ENCODE measurements at places on chromosomes 5 and 9.

GRCh38 chr9:109022873-109023272 is 9.6 kb upstream of the CTNNAL1 start:
- peak; percentile 53 for DNase-seq

- peak; percentile 49 for DNase-seq
Measured at GRCh38 chr5:157961896-157962590, 103.1 kb upstream of the CLINT1 start.

- no peak for DNase-seq
Measured at GRCh38 chr5:568809-569208, 43.3 kb upstream of the CEP72 start.

- no peak for DNase-seq
Measured at GRCh38 chr5:110542949-110543348, 183.5 kb downstream of the TMEM232 start.

DNA sequence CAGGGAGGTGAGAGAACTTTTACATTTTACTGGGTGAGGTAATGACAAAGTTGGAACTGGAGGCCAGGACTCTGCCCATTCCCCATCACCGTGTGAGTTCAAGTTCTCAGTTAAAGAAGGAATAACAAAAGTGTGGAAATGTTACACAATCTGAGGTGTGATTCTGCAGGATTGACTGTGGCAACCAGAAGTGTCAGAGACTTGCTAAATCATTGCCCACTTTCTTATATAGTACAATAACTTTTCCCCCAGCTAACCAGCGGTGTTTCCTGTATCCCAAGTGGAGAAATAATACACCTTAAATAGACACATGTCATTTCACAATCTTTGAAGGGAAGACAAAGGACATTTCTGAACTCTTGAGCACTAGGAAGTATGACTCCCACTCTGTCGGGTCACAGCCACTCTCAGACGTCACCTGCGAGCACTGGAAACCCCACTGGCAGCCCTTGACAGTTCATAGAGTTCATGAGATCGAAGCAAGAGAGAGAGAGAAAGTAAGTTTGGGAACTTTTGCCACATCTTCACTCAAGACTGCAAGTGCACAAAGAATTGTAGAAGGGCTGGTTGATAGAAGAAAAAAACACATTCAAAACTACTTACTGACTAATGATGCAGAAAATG is 28.4 kb downstream of the PAX5 start:
- DNase-seq: no peak

DNA sequence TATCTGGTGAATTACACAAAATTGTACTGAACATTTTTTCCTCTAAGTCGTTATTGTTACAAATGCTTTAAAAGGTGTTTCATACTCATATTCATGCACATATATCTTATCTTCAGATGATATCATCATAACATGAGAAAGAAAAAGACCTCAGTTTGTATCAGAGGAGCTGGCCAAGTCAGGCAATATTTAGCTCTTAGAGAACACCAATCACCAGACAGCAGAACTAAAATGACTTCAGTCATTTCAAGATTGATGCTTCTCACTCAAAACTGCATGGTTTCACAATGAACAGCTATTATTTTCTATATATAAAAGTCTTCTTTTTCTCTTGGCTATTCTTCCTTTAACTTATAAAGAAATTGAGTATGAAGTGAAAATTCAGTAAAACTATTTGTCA is 44.6 kb downstream of the TSSK1B start:
- DNase-seq: no peak

GRCh38 chr5:5755888-5756287 is 333.4 kb downstream of the ICE1 start:
- no peak for DNase-seq

- peak; percentile 62 for DNase-seq
Measured at GRCh38 chr9:126327714-126328185, 1.1 kb downstream of the MVB12B start.

GRCh38 chr5:19018822-19019221 is 969.2 kb downstream of the CDH18 start:
- no peak for DNase-seq

DNA sequence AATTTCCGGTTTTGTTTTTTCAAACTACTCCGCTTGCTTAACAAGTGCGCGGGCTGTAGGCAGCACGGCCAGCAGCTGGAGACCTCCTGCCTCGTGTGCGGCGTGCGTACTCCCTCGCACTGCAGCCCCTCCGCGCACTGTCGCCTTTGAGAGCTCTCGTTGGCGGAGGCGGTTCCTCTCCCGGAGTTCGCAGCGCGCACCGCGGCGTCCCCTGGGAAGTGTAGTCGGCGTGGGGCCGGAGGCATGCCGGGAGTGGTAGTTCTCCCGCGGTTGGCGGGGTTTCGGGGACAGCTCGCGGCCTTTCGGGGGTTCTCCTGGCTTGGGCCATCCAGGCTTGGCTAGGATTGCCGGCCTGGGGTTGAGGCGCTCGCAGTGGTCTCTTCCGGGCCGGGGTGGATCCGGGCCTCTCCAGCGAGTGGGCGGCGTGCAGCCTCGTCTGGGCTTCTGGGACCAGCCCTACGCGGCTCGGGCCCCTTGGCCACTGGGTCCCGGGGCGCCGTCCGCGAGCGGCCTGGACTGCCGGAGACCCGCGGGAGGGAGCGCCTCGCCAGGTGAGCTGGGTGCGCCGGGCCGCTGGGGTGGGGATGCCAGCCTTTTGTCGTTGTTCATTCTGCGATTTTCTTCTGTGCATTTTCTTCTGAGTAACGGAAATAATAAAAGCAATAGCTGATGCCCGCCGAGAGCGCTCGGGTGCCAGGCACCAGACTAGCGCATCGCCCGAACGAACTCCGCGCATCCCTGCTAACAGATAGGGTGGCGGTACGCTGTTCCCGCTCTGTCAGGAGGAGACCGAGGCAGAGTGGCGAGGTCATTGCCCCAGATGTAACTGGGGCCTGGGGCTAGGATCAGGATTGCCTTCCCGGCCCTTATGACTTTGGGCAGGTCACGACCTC is at the start of gene ZNF354C:
Gene ZNF354C (plus strand): TSS at position 258 of the 893 bp plus-strand sequence. CDS start 1,696 bp downstream, outside the sequence.
- peak; percentile 97 for DNase-seq

DNA sequence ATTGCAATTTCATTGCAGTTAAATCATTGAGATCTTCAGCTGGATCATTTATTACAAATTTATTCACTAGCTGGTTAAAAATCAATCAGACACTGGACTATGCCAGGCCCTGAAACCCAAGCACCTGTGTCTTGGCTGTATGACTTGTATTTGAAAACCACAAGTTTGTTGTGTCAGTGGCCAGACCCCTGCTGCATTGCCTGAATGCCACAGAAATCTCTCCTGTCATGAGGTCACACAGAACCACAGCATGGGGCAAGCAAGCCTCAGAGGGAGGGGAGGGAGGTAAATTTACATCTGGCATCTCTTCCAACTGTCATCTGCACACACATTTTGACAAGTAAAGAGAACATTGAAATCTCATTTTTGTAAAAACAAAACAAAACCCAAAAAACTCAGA is 90.0 kb downstream of the ARRDC3 start:
- DNase-seq: peak; percentile 44

DNA sequence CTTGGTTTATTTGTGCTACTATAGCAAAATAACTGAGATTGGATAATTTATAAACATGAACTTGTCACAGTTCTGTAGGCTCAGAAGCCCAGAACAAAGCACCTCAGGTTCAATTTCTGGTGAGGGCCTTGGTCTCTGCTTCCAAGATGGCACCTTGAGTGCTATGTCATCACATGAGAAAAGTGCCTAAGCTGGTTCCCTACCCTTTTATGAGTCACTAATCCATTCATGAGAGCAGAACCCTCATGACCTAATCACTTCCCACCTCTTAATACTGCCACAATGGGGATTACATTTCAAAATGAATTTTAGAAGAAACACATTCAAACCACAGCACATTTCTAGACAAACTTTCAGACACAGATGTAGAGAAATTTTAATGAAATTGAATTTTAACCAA is 98.2 kb upstream of the PRSS3 start:
- no peak for DNase-seq

- DNase-seq: no peak
Measured at GRCh38 chr5:7759951-7760580, 90.9 kb downstream of the CFAP90 start.

DNA sequence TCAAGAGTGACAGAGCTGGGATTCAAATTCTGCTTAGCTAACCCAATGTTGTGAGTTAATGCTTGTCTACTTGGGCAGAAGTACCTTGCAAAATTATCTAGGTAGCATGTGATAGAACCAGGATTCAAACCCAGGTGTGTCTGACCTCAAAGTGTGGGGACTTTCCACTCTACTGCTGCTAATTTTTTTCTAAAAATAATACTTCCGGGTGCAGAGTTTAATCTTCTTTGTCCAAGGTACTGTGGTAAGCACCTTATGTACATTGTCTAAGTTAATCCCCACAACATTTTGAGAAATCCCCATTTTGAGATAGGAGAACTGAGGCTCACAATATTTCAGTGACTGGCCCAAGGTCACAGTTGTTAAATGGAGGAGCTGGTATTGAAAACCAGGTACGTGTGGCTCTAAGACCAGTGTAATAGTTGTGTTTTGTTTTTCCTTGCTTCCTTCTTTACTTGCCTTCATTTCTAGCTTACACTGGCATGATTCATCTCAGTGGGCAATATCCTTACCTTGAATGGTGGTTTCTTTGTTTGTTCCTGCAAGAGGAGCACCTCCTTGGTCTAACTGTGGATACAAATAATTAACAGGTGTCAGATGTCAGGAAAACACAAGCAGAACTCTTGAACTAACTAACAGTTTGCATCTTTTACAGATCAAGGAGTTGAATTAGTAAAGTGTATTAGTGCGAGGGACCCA is 7.5 kb downstream of the ALDOB start:
- DNase-seq: no peak

- no peak for DNase-seq
Measured at GRCh38 chr5:43315682-43316081, 2.5 kb upstream of the HMGCS1 start.

GRCh38 chr5:5667136-5667554 is 244.7 kb downstream of the ICE1 start:
- DNase-seq: peak; percentile 17

GRCh38 chr9:12595400-12595799 is 97.8 kb upstream of the TYRP1 start:
- no peak for DNase-seq

DNA sequence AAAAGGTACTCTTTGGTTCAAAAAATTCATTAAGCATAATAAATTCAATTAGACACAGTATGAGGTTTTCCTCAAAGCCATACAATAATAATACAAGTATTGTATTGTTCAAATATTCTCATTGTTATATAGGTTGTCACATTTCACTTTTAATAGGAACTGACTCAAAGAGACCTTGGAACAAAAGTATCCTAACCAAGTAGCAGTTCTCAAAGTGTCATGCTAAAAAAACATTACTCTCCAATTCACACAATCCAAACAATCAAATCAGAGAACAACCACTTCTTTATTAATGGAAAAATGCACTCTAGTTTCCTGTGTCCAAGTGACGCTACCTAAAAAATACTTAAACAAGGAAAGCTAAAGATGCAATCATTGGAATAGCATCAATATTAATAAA is 115.4 kb downstream of the DENND1A start:
- DNase-seq: peak; percentile 75

GRCh38 chr9:76756268-76756640 is 8.0 kb upstream of the PCA3 start:
- DNase-seq: peak; percentile 56

DNA sequence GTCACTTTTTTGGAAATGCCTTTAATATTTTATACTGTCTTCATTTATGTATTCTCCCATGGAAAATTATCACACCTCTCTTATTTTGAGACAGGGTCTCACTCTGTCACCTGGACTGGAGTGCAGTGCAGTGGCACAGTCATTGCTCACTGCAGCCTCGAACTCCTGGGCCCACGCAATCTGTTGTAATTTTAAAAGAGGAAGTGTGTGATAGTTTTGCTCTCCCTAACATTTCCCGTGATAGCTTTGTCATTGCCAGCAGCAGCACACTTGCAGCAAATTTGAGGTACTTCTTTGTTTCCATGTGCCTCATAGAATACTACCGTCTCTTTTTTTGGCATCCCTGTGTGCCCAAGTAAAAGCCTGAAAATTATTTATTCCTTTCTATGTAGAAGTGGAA is 103.5 kb downstream of the RNF180 start:
- DNase-seq: no peak

- no peak for DNase-seq
Measured at GRCh38 chr5:51652980-51653379, 269.7 kb downstream of the ISL1 start.

- no peak for DNase-seq
Measured at GRCh38 chr9:16535555-16535954, 334.9 kb downstream of the BNC2 start.

DNA sequence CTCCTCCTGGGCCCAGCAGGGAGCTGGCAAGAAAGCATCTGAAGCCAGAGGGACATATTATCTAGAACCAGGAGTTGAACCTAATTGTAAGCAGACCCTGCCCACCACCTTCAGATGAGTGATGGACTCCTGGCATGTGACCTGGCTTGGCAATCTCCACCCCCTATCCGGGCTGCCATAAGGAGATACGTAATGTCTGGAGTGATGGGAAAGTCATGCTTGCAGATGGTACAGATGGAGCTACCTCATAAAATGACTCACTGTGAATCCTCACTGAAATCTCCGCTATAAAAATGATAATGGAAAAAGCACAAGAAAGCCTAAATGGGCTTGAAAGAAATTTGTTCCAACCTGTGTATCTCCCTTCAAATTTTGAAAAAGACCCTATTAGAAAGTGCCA is 157.5 kb downstream of the DMRT2 start:
- DNase-seq: no peak

DNA sequence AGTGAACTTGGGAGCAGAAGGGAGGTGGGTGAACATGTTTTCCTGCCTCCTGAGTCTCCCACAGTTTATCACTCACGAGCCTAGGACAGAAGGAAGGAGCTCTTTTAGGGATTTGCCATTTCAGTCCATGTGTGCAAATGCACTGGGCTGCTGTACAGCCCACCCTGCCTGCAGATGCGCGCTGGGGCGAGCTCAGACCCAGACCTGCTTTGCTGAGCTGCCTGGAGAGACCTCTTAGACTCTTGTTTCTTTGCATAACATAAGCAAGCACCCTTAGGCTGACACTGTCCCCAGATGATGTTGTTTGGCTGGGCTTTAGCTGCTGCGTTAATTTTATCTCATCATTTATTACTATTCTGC is 199.0 kb downstream of the CACNA1B start:
- no peak for DNase-seq

DNA sequence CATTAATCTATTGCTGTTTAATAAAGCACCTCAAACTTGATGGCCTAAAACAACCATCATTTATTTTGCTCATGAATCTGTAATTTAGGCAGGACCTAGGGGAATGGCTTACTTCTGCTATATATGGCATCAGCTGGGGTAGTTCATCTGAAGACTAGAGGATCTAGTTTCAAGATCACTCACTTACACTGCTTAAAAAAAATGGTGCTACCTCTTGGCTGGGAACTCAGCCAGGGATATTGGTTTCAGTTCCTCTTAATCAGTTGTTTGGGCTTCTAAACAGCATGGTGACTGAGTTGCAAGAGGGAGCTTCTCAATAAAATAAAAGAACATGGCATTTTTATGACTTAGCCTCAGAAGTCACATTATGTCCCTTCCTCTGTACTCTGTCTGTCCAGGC is 142.0 kb downstream of the FAM114A2 start:
- no peak for DNase-seq

GRCh38 chr9:1837453-1838084 is 177.6 kb upstream of the SMARCA2 start:
- peak; percentile 35 for DNase-seq

- DNase-seq: no peak
Measured at GRCh38 chr9:80305136-80305535, 733.4 kb downstream of the TLE4 start.

Measured in eye (tissue), 1 donor.